Ureter (tissue), 1 donor: ENCODE measurements at places on chromosomes 12 and 14. TPM values are rescaled to one million over a fixed set of nuclear protein-coding genes. Genes with fewer than 3 reads are reported as not detected.

- no peak for DNase-seq
These were observed 16.1 kb downstream of the ZBTB1 start for GRCh38 chr14:64520699-64521098.

The MIPOL1 gene
- total RNA-seq = 30.8 TPM

The PMCH gene
- total RNA-seq = not detected

GRCh38 chr12:108270035-108270848 lies 68.9 kb downstream of the CMKLR1 start:
- no peak for DNase-seq

GRCh38 chr14:68627868-68628604 lies 164.8 kb downstream of the ZFP36L1 start:
- no peak for DNase-seq

DNA sequence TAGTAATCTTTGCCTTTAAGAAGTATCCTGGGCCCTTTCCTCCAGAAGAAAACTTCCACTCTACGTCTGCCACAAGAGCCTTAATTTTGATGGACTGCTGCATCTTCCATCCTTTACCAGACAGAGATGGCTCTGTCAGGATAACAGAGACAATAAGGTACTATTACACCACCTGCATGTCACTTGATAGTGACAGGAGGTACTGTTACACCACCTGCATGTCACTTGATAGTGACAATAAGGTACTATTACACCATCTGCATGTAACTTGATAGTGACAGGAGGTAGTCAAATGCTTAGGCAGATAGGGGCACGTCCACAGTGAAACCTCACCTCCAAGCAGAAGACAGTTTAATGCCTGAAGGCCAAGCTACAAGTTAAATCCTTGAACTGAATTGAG lies 13.9 kb downstream of the OR6C74 start:
- no peak for DNase-seq

DNA sequence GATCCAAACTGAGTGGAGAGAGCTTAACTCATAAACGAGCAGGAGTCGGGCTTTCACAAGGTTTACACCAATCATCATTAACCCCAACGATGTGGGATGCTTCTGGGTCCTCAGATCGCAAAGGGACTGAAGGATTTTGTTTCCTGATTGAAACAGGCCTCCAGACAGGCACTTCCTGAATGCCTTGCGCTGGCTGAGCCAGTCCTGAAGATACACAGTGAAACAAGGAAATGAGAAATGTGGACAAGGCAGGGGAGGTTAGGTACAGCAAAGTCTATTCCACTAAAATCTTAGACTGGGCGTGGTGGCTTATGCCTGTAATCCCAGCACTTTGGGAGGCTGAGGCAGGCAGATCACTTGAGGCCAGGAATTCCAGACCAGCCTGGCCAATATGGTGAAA lies 30.7 kb downstream of the RBM19 start:
- no peak for DNase-seq

GRCh38 chr12:99695050-99695449 lies 47.5 kb downstream of the GARIN6 start:
- DNase-seq = no peak

The GZMH gene
- total RNA-seq = 1.3 TPM

GRCh38 chr12:74689071-74689655 lies 151.5 kb downstream of the ATXN7L3B start:
- DNase-seq = no peak

- DNase-seq = peak; percentile 54
These were observed 823 bp downstream of the RNF10 start for GRCh38 chr12:120534703-120535655.

The RFLNA gene
- total RNA-seq = 1.1 TPM

The SLC16A7 gene
- 33.4 TPM for total RNA-seq

GRCh38 chr12:48961331-48961730 lies 4.0 kb upstream of the ARF3 start:
- DNase-seq = no peak

- DNase-seq = no peak
These were observed 1022.0 kb upstream of the TMEM132C start for GRCh38 chr12:127245009-127245408.

The TRAFD1 gene
- total RNA-seq = 37.0 TPM

GRCh38 chr12:84922693-84923092 lies 10.1 kb upstream of the SLC6A15 start:
- DNase-seq = no peak

DNA sequence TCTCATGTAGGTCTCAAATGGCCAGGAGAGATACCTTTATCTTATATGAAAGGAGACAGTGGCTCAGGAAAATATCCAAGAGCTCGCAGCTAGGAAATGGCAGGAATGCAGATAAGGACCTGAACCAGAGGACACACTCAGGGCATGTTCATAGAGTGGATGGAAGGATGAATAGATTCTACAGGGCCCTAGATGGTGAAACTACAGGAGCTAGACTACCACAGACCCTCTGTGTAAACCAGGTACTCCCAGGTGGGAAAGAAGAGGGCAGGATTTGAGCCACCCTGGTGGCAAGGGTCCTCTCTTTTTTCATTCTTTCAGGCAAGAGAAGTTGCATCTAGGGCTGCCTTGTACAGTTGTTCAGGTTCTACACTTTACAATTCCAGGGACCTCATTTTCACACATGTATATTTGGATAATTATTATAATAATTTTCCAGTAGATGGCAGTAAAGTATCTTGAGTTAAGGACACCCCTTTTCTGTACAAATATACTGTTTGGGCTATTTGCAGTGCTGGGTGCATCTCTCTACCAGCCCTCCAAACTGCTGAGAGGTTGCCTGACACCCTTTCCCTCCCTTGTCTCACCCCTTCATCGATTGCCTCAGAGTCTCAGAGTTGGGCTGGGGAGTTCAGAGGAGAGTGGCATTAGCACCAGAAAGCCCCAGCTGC lies 10.5 kb upstream of the ZDHHC22 start:
- no peak for DNase-seq

DNA sequence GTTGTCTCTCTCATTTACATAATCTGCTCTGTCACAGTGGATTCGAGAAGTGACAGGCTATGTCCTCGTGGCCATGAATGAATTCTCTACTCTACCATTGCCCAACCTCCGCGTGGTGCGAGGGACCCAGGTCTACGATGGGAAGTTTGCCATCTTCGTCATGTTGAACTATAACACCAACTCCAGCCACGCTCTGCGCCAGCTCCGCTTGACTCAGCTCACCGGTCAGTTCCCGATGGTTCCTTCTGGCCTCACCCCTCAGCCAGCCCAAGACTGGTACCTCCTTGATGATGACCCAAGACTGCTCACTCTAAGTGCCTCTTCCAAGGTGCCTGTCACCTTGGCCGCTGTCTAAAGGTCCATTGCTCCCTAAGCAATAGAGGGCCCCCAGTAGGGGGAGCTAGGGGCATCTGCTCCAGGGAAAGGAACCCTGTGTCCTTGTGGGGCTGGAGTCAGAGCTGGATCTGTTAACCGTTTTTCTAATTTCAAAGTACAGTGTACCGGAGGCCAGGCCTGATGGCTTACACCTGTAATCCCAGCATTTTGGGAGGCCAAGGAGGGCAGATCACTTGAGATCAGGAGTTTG lies 5.1 kb downstream of the ERBB3 start:
- no peak for DNase-seq

The ADCY6 gene
- total RNA-seq = 98.0 TPM

The LHX5 gene
- total RNA-seq = not detected

DNA sequence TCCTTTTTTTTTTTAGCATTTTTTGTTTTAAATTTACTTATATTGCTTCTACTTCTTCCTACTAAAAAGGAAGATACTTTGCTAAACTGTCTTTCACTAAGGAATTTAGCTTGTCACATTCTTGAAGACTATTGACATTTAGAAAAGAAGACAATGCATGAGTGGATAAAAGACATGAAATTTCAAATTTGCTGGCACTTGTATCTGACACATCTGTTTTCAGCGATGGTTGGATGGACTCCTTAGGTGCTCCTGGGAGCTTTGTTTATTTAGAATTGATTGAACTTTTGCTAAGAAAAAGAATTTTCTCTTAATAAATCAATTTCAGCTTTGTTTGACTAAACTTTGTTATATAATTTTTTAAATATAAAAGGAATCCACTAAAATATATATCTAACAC lies 3.3 kb upstream of the KERA start:
- DNase-seq = no peak

DNA sequence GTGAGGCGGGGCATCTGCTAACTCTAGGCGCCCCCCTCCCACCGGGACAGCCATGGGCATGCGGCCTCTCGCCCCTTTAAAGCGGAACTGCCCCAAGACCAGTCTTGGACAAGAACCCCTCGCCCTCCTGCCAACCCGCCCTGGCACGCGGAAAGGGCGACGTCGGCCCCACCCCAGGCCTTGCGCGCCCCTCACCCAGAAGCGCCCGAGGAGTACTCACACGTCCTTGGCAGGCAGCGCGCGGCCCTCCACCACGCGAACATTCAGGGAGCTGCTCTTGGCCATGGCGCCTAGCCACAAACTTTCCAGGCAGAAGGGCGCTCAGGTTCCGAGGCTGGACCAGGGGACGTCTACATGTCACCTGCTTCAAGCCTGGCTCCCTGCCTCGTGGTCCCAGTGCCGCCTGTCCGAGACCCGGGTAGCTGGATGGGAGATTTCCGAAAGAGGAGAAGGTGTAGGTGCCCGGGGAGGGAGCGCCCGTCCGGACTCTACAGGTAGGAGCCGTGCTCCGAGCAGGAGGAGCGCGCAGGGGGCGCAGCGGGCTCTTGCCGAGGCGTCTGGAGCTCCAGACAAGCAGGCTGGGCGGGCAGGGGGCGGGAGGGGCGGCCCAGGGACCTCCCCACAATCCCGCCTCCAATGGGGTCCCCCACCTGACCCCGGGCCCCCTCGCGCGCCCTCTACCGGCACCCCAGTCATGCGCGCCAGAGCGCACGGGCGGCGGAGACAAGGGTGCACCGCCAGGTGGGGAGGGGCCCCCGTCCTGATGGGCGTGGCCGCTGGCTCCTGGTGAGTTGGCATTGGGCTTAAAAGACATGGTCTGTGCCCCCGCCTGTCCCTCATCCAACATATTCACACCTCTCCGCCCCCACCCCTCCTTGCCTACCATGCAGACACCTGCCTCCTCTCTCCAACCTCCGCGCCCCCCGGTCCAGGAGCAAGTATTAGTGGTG lies at the start of gene RASAL1:
Gene RASAL1, minus strand, starts transcription at position 584 of the 950 bp plus-strand sequence. Its CDS starts 299 bp downstream, at position 285.
- no peak for DNase-seq

GRCh38 chr14:90544566-90544965 lies 147.7 kb downstream of the CALM1 start:
- no peak for DNase-seq
